ENCODE measurements at places on chromosomes 5 and 9.

DNA sequence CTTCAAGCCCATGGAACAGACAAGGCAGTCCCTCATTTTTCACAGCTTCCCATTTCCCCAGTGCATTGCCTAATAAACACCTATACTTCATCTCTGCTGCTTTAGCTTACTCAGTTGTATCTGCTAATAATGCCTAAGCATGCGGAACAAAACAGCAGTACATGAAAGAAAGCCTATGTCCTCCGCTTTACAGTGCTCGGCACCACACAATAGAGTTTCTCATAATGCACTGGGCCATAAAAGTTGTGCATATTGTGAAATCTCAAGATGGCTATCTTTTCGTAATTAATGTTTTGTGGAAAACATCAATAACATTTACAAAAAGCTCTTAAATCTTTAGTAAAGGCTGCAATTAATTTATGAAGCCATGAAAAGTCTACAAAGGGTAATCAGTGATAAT, 69.3 kb downstream of the DENND1A start:
- no peak for DNase-seq

DNA sequence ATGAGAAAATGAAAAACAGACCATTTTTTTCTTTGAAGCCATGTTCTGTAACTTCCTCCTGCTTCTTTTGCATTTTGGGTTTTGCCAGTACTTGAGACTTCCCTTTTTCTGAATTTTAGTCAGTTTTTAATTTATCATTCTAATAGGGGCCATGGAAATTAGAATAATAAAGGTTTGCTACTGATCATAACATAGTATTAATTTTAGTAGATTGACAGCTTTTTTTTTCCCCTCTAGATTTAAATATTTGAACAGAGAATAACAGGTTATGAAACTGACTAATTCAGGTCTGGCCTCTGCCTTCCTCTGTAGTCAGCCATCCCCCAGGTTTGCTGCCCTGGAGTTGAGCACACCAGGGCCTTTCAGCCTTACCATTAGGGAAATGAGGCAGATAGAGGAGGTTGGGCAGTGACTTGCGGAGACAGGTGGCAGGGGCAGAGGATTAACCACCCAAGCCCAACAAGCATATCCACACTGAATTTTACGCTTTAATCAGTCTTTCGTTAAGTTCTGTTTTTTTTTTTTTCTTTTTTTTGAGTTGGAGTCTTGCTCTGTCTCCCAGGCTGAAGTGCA, 80.1 kb upstream of the TNFAIP8 start:
- no peak for DNase-seq

GRCh38 chr9:134189145-134189469, 24.7 kb upstream of the RNU6ATAC start:
- DNase-seq = peak; percentile 34

DNA sequence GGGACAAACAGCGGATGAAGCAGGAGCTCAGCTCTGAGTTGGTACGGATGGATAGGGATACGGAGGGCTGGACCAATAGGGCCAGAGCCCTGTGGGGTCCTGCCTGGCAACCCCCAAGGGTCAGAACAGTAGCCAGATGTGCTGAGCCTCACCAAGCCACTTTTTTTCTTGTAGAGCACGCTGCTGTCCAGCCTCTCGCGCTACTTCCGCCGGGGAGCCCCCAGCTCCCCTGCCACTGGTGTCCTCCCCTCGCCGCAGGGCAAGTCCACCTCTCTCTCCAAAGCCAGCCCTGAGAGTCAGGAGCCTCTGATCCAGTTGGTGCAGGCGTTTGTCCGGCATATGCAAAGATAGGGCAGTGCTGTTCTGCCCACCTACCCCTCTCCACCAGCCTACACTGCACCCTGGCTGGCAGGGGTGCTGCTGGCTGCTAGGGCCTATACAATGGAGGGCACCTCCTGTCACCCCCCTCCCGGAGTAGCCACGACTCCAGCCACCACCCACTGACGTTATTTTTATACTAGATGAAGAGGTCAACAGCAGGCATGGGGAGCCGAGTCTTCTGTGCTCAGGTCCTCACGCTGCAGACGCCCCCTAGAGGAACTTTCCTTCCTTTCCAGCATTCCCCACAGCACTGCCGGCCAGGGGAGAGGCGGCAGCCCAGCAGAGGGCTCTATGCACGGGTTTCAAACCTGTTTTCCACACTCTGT, 21.6 kb downstream of the SH3GLB2 start:
- DNase-seq = peak; percentile 79

- DNase-seq = peak; percentile 58
Observed at GRCh38 chr9:19471737-19472648, 63.2 kb downstream of the ACER2 start.

DNA sequence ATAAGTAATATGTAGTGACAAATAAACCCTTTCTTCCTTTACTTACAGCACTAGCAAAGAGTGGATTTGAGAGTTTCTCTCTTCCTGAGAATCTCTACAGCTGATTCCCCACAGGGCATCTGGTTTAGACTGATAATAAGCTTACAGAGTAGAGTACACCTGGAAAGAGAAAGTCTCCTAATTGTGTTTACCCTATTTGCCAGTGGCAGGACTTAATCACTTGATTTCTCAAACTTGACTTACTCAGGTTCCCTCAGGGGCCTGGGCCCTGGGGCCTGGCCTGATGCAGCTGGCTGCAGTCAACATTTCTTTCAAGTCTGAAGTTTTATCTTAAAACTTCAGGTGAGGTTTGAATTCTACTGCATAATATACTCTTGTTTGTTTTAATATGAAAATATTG, 38.0 kb upstream of the UBTD2 start:
- DNase-seq = no peak

DNA sequence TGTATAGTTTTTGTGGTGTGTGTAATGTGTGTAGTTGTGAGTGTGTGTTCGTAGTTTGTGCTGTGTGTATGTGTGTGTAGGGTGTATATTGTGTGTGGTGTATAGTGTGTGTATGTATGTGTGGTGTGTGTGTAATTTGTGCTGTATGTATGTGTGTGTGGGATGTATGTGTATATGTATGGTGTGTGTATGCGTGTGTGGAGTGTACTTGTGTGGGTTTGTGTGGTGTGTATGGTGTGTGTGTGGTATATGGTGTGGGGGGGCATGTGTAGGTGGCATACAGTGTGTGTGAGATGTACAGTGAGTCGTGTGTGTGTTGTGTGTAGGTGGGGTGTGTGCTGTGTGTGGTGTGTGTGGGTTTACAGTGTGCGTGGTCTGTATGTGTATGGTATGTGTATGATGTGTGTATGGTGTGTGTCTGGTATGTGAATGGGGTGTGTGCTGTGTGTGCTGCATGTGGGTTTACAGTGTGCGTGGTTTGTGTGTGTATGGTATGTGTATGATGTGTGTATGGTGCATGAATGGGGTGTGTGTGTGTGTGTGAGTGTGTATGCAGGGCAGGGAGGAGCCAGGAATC, 125.2 kb downstream of the GADD45G start:
- DNase-seq = no peak

Data from umbilical cord (tissue), 2 donors.